ENCODE measurements at places on chromosomes 11 and 22. TPM values are rescaled to one million over a fixed set of nuclear protein-coding genes. Genes with fewer than 3 reads are reported as not detected.

Gene TCN1
- not detected for total RNA-seq

Gene TECTA
- 0.40 TPM for total RNA-seq

Gene CSNK2A3
- 4.1 TPM for total RNA-seq

Gene USP35
- total RNA-seq = 6.6 TPM

Gene SLC22A25
- not detected for total RNA-seq

Gene PIK3IP1
- total RNA-seq = 4.1 TPM

Gene SAA2
- not detected for total RNA-seq

Gene FAM180B
- total RNA-seq = not detected

Gene RIC3
- total RNA-seq = 0.27 TPM

Gene SNX32
- 0.13 TPM for total RNA-seq

Gene LRRC74B
- not detected for total RNA-seq

Gene CSRP3
- total RNA-seq = not detected

Gene CD3D
- total RNA-seq = not detected

Gene SLC22A12
- not detected for total RNA-seq

Gene AAMDC
- total RNA-seq = 42.4 TPM

Gene SAA1
- total RNA-seq = not detected

Gene CARD10
- 33.2 TPM for total RNA-seq

Gene OR8G5
- not detected for total RNA-seq

Gene ARVCF
- 40.2 TPM for total RNA-seq

Gene CPT1B
- 1.6 TPM for total RNA-seq

Gene GNAZ
- 3.6 TPM for total RNA-seq

Gene MSANTD2
- 23.7 TPM for total RNA-seq

Gene HEPHL1
- total RNA-seq = not detected

Gene TSPAN18
- total RNA-seq = 11.7 TPM

Gene OR8D1
- not detected for total RNA-seq

Gene LMO2
- 23.0 TPM for total RNA-seq

Gene RASD2
- total RNA-seq = not detected

Gene CFAP300
- 0.14 TPM for total RNA-seq

Gene PANX2
- 1.7 TPM for total RNA-seq

Gene ART1
- not detected for total RNA-seq

Gene FAM181B
- under 0.01 TPM for total RNA-seq

Gene EHBP1L1
- total RNA-seq = 27.2 TPM

Gene NLRP14
- total RNA-seq = 0.53 TPM

Gene FXYD6
- total RNA-seq = 0.53 TPM

Gene CCDC89
- not detected for total RNA-seq

Gene F2
- not detected for total RNA-seq

Gene PDHX
- 45.1 TPM for total RNA-seq

Gene MPZL2
- 218 TPM for total RNA-seq
